ENCODE measurements at places on chromosomes 5 and 9.

DNA sequence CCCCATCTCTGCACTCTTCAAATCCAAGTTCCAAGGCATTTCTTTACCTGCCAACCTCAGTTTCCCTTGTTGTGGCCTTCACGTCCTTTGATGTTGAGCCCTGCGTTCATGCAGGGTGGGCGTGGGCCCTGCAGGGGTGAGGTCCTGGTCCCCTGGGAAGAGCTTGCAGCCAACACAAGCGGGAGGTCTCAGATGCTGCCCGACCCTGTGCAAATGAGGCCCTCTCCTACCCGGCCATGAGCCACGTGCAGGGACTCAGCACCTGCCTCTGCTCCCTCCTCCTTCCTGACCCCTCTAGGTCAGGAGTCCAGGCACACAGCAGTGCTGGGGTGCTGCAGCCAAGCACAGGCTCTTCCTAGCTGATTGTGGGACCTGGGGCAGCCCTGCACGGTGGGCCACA, 124.5 kb downstream of the ADAMTS2 start:
- no peak for DNase-seq

GRCh38 chr9:93517331-93517730, 59.1 kb upstream of the PHF2 start:
- DNase-seq, result no peak

GRCh38 chr9:131226226-131226625, 50.1 kb downstream of the FAM78A start:
- no peak for DNase-seq

- peak; percentile 44 for DNase-seq
Observed at GRCh38 chr9:134165357-134166315, 1.3 kb upstream of the RNU6ATAC start.

GRCh38 chr5:125470280-125470902, 724.0 kb upstream of the ZNF608 start:
- DNase-seq, result no peak

GRCh38 chr5:77719666-77720363, 56.3 kb downstream of the TBCA start:
- DNase-seq, result no peak

GRCh38 chr9:19233344-19233743, 2.9 kb downstream of the DENND4C start:
- no peak for DNase-seq

DNA sequence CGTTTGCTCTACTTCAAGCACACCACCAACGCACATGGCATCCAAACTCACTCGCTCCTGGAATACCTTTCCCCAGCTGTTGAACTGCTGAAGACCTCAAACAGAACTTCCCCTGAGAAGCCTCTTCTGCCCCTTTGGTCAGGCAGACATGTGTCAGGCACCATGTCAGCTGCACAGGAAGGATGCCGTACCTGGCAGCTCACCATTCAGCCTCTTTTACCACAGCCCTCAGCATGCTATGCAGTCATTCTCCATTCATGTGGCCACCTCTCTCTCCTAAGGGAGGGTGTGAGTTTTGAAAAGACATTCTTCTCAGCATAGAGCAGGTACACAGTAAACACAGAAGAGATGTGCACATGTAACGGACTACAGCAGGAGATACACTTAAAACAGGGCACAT, 14.2 kb downstream of the IL4 start:
- DNase-seq, result no peak

GRCh38 chr9:128271512-128271911, 4.3 kb downstream of the GOLGA2 start:
- DNase-seq, result no peak

GRCh38 chr5:110477911-110478310, 248.6 kb downstream of the TMEM232 start:
- DNase-seq, result no peak
